ENCODE measurements at places on chromosomes 4 and X.
A peak's percentile ranks its signal among the peaks of the same experiment; 100 is the strongest.

DNA sequence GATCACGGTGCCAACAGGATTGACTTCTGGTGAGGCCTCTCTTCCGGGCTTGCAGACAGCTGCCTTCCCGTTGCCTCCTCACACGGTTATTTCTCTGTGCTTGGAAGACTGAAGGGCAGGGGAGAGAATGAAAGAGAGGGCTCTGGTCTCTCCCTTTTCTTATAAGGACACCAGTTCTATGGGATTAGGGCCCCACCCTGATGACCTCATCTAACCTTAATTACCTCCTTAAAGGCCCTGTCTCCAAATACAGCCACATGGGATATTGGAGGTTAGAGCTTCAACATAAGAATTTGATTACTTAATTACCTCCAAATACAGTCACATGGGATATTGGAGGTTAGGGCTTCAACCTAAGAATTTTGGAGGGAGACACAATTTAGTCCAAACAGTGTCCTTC is 46.5 kb downstream of the EVC start:
- DNase-seq: no peak

DNA sequence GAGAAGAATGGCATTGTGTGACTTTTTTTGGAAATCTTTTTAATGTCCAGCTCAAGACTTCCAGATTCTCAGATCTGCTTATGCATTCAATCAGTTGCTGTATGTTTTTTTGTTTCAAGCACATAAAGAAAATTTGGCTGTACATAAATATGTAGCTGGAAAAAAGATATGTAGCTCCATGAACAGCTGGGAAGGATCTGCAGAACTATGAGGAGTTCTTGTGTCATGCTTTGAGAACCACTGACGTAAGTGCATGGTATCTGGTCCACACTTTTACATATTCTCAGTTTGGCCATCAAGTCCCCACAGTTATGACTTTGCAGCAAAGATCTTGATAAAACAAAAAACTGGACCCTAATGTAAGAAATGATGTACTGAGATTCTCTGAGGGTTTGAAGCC is 165.9 kb downstream of the KIT start:
- no peak for DNase-seq

GRCh38 chr4:35347276-35347675 is 897.0 kb downstream of the ARAP2 start:
- no peak for DNase-seq

DNA sequence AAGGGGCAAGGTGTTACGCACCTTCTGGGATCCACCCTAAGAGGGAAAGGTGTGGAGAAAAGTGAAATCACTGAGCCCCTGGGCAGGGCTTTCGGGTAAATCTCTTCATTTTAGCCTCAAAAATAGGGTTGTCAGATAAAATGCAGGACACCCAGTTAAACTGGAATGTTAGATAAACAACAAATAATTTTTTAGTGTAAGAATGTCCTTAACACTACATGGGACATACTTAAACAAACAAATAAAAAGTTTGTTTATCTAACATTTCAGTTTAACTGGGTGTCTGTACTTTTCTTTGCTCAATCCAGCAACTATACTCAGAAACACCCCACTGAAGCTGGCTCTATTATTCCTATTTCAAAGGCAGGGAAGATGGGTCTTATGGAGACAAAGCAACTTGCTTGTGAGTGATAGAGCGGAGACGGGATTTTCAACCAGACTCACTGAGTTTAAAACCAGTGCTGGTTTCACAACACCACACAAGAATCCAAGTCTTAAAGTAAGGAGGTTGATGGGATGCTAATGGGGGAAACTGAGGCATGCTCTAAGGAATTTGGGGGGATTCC is 144.8 kb upstream of the RBPJ start:
- DNase-seq: no peak

- no peak for DNase-seq
Observed at GRCh38 chr4:38381788-38382187, 282.2 kb upstream of the KLF3 start.

DNA sequence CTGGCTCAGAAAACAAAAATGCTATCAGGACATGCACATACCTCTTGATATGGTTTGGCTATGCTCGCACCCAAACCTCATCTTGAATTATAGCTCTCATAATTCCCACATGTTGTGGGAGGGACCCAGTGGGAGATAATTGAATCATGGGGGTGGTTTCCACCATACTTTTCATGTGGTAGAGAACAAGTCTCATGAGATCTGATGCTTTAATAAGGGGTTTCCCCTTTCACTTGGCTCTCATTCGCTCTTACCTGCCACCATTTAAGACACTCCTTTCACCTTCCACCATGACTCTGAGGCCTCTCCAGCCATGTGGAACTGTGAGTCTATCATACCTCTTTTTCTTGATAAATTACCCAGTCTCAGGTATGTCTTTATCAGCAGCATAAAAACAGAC is 958.6 kb downstream of the TRAM1L1 start:
- no peak for DNase-seq

- DNase-seq: no peak
Observed at GRCh38 chrX:133497356-133497755, 82.1 kb upstream of the GPC4 start.

GRCh38 chr4:24842356-24842755 is 47.0 kb downstream of the SOD3 start:
- DNase-seq: no peak

DNA sequence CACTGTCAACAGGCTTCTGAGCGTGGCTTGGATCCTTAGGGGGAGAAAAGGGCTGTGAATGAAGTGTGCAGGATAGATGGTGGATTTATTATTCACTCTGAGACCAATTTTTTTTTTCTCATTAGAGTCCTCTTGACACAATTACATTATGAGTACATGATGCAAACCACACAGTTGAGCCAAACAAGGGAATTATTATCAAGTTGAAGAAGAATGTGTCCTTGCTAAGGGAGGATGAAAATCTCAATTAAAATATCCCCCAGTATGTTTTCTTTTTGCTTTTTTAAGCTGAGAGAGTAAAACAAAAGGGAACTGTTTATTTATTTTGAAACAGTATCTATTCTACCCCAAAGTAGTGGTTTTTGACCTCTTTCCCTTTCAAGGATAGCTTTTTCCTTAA is 40.4 kb downstream of the RPS3A start:
- DNase-seq: no peak

GRCh38 chrX:105120463-105120862 is 100.0 kb downstream of the TEX13A start:
- no peak for DNase-seq

- no peak for DNase-seq
Observed at GRCh38 chrX:46653482-46653881, 79.9 kb downstream of the CHST7 start.

- DNase-seq: no peak
Observed at GRCh38 chrX:138858438-138858837, 146.9 kb upstream of the FGF13 start.

DNA sequence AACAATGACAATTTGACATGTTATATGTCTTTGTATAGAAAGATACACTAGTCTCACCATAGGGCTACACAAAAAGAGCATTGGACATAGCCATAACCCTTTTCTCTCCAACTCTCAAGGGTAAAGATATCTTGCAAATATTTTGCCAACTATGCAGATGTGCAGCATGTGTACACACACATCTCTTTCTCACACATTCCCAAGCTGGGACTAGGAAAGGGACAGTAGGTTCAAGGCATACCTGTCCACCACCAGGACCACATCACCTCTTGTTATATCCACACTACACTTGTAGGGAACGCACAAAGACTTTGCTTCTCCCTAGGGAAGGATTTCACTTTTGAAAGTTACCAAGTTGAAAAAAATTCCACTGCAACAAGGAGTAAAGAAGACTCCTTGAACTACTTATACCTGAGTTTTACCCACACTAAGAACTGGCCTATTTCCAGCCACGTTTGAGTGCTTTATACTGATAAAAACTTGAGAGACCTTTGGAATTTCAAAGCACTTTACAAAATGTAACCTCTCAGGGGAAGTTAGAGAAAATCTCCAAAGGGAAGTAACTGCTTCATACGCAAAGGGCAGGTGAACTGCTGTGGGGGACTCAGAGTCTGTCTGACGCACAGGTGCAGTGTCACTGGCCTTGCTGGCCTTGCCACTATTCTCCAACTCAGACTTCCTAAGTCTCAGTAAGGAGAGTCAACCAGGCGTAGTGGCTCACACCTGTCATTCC is 36.9 kb downstream of the NR3C2 start:
- no peak for DNase-seq

DNA sequence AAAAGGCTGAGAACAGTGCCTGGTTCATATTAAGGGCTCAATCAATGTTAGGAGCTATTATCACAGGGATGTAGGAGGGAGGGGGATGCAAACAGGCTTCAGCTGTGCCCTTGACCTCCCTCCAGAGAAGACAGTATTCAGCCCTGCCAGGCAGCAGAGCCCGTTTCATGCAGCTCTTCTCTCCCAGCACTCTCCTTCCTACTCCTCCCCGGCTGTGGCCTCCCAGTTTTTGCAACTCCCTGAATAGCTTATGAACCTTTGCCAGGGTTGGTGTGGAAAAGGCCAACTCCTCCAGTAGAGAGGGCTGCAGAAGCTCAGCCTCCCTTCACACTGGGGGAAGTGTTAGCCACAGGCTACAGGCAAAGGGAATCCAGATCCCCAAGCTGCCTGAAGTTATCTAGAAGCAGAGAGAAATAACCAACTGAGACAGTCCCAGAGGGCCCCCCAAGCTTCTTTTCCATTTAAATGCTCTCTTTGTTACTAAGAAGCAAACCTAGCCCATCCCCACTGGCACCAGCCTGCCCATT is 31.7 kb upstream of the APLN start:
- no peak for DNase-seq

- DNase-seq: no peak
Observed at GRCh38 chrX:78029663-78030062, 60.2 kb upstream of the PGAM4 start.

- DNase-seq: no peak
Observed at GRCh38 chr4:186727169-186727976, 3.7 kb upstream of the FAT1 start.

- DNase-seq: no peak
Observed at GRCh38 chr4:18435781-18436180, 414.2 kb upstream of the LCORL start.

GRCh38 chr4:148288448-148288847 is 153.8 kb downstream of the NR3C2 start:
- no peak for DNase-seq

DNA sequence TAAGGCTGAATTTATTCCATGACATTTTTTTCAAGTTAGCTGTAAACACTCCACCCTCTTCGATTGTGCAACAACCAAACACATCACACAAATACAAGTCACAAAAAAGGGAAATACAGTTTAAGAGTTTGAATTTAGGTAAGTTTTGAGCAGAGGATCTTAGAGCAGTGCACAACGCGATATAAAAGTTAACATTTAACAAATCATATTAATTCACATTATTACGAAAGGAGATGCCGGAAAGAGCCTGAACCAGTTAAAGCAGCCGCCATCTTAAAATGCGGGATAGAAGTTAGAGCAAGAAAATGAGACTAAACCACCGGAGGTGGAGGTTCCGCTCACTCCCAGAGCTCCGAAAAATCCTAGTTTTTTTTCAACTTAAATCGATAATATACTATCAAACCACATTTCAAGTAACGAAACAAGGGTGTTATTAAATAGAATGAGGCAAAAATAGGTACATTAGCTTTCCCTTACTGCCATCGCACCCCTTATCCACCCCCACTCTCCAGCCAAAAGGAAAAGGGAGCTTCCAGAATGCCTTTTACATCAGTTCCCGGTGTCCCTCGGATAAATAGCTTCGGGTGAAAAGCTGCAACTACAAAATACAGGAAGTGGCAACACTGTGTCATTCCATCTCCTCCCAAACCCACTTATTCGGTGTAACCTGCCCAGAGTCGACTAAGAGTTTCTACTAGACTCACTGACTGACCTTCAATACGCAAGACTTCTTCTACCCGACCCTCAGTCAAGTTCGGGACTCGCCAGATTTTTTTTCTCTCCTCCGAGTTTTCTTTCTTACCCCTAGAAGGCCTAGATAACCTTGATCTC is 1.9 kb downstream of the UBE2D3 start:
- peak; percentile 69 for DNase-seq

DNA sequence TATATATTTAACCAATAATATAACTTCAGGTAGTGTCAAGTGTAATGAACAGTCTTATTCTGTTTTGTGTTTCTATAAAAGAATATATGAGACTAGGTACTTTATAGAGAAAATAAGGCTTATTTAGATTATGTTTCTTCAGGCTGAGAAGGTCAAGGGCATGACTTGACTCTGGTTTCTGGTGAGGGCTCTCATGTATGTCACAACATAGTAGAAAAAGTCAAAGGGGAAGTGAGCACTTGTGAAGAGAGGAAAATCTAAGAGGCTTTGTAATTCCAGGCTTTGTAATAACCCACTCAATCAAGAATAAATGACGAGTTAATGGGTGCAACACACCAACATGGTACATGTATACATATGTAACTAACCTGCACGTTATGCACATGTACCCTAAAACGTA is 27.6 kb downstream of the PRR32 start:
- DNase-seq: no peak

DNA sequence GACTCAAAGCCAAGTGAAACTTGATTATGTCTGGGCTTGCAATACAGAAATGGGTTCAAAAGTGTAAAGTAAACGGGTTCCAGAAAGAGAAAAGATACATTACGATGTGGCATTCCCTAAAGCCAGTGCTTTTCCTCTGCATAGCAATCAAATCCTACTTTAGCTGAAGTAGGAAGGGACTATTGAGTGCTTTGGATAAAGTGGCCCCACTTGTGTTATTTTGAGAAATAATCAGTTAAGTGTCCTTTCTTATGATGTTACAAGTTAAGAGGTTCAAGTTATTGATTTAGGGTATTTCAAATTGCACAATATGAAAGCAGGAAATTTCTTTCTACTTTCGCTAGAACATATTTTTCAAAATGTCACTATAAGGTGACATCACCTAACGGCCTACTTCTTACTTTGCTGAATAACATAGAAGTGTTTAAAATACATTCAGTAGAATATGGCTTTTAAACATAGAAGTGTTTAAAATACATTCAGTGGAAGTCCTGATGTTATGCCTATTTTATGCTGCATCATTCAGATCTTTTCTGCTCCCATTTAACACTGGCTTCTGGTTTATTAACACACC is 235.2 kb downstream of the DTHD1 start:
- DNase-seq: no peak

- no peak for DNase-seq
Observed at GRCh38 chr4:112170451-112170993, 25.3 kb downstream of the FAM241A start.

DNA sequence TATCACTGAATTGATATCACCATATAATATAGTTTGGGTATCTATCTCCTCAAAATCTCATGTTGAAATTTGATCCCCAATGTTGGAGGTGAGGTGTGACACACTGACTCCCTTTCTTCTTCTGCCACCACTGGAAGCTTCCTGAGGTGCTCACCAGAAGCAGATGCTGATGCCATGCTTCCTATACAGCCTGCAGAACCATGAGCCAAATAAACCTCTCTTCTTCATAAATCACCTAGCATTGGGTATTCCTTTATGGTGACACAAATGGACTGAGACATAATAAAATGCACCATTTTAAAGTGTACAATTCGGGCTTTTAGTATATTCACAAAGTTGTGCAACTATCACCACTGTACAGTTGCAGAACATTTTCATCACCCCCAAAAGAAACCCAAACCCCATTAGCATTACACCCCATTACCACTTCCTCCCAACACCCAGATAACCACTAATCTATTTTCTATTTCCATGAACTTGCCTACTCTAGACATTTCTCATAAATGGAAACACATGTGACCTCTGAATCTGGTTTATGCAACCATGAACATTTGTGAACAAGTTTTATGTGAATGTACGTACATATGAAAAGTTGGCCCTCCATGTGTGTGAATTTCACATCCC is 148.9 kb downstream of the OPHN1 start:
- no peak for DNase-seq

- DNase-seq: no peak
Observed at GRCh38 chrX:33908898-33909297, 223.2 kb downstream of the FAM47A start.

- DNase-seq: no peak
Observed at GRCh38 chr4:139685180-139685579, 19.6 kb downstream of the MGST2 start.
